Thymus (tissue), 14 donors: ENCODE measurements at places on chromosomes 6 and 20.
A peak's percentile ranks its signal among the peaks of the same experiment; 100 is the strongest.

DNA sequence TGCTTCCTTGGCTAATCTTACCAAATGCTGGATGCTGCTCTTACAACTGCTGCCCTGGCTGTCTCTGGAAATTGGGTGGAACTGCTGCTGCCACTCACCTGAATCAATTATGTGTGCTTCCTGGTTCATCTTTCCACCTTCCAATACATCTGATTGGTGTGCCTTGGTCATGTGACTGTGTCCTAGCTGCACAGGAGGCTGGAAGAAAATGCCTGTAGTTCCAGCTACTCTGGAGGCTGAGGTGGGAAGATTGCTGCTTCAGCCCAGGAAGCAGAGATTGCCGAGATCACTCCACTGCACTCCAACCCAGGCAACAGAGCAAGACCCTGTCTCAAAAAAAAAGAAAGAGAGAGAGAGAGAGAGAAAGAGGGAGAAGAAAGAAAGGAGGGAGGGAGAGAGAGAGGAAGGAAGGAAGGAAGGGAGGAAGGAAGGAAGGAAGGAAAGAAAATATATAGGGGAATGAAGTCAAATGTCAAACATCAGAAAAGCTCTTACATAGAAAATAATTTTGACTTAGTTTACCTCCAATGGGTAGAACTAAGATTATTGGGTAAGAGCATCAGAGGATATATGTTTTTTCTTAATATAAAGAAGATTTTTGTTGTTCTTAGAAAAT is 14.1 kb upstream of the PPARD start:
- DNase-seq, result no peak
- no peaks in the 10 kb centered on the region for H3K27me3 ChIP-seq
- no peak overlapping the region for H3K27ac ChIP-seq

DNA sequence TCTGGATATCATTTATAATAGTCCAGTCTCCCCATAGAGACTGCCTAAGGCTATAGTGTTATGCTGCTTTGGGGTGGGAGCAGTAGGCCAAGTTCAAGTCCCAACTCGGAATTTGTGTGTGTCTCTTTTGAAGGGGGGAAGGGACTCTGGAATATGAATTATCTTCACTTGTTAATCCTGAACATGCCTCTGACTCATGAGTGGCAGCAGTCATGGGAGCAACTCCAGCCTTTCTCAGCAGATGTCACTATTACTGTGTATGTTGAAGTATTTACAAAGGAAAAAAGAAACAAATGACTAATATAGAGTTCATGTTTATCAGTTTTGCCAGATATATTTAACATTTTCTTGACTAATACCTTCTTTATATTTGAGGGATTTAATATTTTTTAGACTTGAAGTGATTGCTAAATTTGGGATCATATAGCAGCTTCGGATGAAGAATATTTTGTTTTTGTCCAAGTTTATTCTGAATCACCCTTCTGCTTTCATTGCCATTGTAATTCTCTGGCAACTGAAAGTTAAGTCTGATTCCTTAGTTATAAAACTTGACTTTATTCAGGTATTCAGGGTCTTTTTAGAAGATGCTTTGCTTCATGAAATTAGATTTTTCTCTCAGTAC is 23.4 kb downstream of the FAM217A start:
- H3K4me3 ChIP-seq, result no peak overlapping the region
- peaks cover 43% of the 10 kb centered on the region for H3K36me3 ChIP-seq
- DNase-seq, result no peak
- H3K27ac ChIP-seq, result no peak overlapping the region
- peaks cover 4% of the 10 kb centered on the region for H3K4me1 ChIP-seq
- H3K27me3 ChIP-seq, result no peaks in the 10 kb centered on the region

DNA sequence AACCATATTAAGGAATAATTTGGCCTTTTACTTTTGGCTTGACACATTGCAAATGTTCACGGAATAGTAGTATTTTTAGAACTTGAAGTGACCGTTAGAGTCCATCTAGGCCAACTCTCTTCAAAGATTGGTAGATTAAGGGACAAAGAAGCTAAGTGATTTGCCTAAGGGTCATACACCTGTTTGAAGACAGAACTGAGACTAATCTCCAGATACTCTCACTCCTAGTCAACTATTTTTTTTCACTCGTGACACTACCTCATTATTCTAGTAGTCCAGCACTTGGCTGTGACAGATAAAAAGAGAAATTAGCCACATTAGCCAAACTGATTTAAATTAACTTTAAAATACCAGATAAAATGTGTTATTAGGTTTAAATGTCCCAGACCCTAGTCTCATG is 10.6 kb downstream of the ACSS2 start:
- H3K27ac ChIP-seq, result no peak overlapping the region
- H3K4me1 ChIP-seq, result peaks cover 12% of the 10 kb centered on the region
- H3K27me3 ChIP-seq, result no peaks in the 10 kb centered on the region
- H3K4me3 ChIP-seq, result no peak overlapping the region
- DNase-seq, result no peak
- no peaks in the 10 kb centered on the region for H3K36me3 ChIP-seq

DNA sequence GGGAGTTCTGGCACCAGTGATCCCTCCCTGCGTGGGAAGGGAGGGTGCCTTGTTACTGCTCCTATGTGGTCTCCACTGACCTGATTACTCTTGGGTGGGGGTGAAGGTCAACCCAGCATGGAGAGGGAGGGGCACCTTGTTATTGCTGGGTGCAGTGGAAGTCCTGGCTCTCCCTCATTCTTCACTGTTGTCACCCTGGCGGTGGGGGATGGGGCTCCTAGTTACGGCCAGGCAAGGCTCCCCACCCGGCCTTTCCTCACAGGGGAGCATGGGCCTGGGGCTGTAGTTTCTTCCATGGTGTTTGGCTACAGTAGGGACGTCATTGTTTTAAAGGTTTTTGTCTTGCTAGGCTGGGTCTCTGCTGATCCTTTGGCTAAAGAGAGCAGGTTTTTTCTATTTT is 40.8 kb downstream of the PACSIN1 start:
- no peaks in the 10 kb centered on the region for H3K4me1 ChIP-seq
- DNase-seq, result no peak

DNA sequence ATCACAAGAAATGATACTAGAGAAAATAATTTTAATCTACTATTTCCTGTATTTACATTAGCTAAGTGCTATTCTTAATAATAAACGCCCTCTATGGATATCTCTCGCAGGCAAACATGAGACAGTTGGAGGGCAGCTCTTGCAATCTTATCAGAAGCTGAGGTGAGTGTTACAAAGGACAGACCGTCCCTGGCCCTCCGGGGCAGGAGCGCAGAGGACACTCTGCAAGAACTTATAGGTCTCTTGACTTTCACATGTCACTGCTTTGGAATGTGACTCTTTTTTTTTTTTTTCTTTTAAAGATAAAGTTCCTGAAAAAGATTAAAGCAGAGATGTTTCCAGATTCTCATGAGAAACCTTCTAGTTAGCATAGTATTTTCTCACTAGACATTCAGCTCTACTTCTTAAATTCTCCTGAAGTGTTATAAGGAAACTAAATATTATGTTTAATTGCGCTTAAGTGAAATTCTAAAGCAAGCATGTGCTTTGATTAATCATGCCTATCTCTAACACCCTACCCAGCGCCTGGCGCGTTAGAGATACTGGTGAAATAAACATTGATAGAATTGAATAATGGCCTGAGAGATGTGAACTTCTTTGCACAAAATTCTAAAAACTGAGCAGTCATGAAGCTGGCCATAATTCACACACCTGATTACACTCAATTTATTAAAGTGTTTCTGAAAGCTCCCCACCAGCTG is 57.4 kb downstream of the SYTL3 start:
- H3K36me3 ChIP-seq, result peaks cover 19% of the 10 kb centered on the region
- no peaks in the 10 kb centered on the region for H3K27me3 ChIP-seq
- H3K27ac ChIP-seq, result no peak overlapping the region
- no peak for DNase-seq
- H3K4me3 ChIP-seq, result no peak overlapping the region
- H3K4me1 ChIP-seq, result peaks cover 9% of the 10 kb centered on the region

GRCh38 chr6:138988469-138988834 is 399 bp upstream of the REPS1 start:
- H3K36me3 ChIP-seq, result no peaks in the 10 kb centered on the region
- peak overlapping the region; percentile 74 for H3K4me3 ChIP-seq
- H3K27ac ChIP-seq, result peak overlapping the region; percentile 87
- DNase-seq, result no peak
- peaks cover 17% of the 10 kb centered on the region for H3K4me1 ChIP-seq
